ENCODE measurements at places on chromosomes 7 and 10. TPM values are rescaled to one million over a fixed set of nuclear protein-coding genes. Genes with fewer than 3 reads are reported as not detected.

DNA sequence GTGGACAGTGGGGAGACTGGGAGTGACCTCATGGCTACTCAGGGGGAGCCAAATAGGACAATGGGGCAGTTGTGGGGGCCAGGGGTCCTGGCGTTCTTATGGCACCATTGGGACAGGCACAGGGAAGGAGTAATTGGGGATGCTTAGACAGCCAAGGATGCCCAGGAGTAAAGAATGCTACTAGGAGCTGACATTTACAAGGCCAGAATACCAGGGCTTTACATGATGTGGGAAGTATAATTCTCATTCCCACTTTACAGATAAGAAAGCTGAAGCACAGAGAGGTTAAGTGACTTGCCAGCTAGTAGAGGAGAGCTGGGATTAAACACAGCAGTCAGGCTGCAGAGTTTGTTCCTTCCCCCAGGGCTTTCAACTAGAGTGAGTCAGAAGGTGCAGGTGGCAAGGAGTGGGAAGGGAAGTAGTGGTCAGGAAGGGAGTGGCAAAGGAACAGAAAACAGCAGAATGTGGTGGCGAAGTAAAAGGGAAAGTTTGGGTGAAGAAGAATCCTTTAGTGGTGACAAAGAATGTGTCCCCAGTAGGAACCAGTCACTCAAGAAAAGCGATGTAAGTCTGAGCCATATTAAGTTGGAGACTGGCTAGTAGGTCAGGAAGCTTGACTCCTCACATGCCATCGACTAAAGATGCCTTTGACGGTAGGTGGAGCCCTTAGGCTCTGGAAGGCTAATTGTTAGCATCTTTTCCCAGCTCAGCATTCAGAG, 32.8 kb downstream of the CPVL start:
- peaks cover 10% of the 10 kb centered on the region for H3K27me3 ChIP-seq
- H3K4me1 ChIP-seq, result no peaks in the 10 kb centered on the region
- peak overlapping the region; percentile 3 for H3K27ac ChIP-seq
- no peak for DNase-seq
- no peaks in the 10 kb centered on the region for H3K36me3 ChIP-seq

DNA sequence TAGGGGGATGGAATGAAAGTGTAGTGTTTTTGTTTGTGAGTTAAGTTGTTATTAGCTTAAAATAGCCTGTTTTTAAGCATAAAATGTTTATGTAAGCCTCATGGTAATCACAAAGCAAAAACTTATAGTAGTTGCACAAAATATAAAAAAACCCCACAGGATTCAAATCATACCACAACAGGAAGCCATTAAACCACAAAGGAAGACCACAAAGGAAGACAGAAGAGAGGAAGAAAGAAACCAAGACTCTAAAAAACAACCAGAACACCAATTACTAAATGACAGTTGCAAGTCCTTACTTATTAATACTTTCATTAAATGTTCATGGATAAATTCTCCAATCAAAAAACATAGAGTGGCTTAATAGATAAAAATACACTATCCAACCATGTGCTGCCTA, 63.6 kb downstream of the ANKRD7 start:
- peak; percentile 19 for DNase-seq
- peaks cover 18% of the 10 kb centered on the region for H3K4me1 ChIP-seq
- H3K27me3 ChIP-seq, result peaks cover 33% of the 10 kb centered on the region
- peaks cover 9% of the 10 kb centered on the region for H3K36me3 ChIP-seq

DNA sequence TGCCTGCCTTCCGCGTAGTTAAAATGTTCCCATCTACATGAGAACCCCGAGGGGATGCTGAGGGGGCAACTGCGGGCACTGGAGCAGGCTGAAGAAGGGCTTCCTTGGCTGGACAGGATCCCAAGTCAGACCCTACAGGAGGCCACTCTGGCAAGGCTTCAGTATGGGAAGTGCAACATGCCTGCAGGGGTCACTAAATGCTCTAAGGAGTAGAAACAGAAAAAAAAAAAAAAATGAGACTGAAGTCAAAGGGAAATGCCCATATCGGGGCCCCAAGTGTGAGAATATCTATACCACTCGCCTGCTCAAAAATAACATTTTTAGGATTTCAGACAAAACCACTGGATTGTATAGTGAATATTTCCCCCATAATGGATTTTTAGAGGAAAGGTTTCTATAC, 33.5 kb downstream of the FAM204A start:
- no peaks in the 10 kb centered on the region for H3K4me1 ChIP-seq
- no peaks in the 10 kb centered on the region for H3K27me3 ChIP-seq
- peaks cover 18% of the 10 kb centered on the region for H3K36me3 ChIP-seq
- no peak for DNase-seq
- H3K4me3 ChIP-seq, result no peak overlapping the region

- H3K27me3 ChIP-seq, result peaks cover 28% of the 10 kb centered on the region
- no peak overlapping the region for H3K4me3 ChIP-seq
- no peaks in the 10 kb centered on the region for H3K36me3 ChIP-seq
- H3K4me1 ChIP-seq, result peaks cover 6% of the 10 kb centered on the region
Observed at GRCh38 chr10:63720072-63720537, 198.9 kb downstream of the REEP3 start.

Gene EPHA1
- polyA plus RNA-seq, result not detected

GRCh38 chr7:156017916-156018700, 205.8 kb upstream of the SHH start:
- H3K4me3 ChIP-seq, result no peak overlapping the region
- no peaks in the 10 kb centered on the region for H3K27me3 ChIP-seq
- DNase-seq, result no peak
- H3K27ac ChIP-seq, result no peak overlapping the region
- H3K4me1 ChIP-seq, result peaks cover 5% of the 10 kb centered on the region
- no peaks in the 10 kb centered on the region for H3K36me3 ChIP-seq

Gene MMP21
- not detected for polyA plus RNA-seq

- H3K27me3 ChIP-seq, result peaks cover 5% of the 10 kb centered on the region
- H3K4me1 ChIP-seq, result no peaks in the 10 kb centered on the region
- DNase-seq, result no peak
- peaks cover 8% of the 10 kb centered on the region for H3K36me3 ChIP-seq
Observed at GRCh38 chr10:130389906-130390305, 253.7 kb downstream of the GLRX3 start.

Gene CARD11
- 15.2 TPM for polyA plus RNA-seq

Gene ZNF485
- polyA plus RNA-seq, result 8.3 TPM

Gene THSD7A
- not detected for polyA plus RNA-seq

Gene CYP2E1
- polyA plus RNA-seq, result not detected

Gene TDRD1
- not detected for polyA plus RNA-seq

DNA sequence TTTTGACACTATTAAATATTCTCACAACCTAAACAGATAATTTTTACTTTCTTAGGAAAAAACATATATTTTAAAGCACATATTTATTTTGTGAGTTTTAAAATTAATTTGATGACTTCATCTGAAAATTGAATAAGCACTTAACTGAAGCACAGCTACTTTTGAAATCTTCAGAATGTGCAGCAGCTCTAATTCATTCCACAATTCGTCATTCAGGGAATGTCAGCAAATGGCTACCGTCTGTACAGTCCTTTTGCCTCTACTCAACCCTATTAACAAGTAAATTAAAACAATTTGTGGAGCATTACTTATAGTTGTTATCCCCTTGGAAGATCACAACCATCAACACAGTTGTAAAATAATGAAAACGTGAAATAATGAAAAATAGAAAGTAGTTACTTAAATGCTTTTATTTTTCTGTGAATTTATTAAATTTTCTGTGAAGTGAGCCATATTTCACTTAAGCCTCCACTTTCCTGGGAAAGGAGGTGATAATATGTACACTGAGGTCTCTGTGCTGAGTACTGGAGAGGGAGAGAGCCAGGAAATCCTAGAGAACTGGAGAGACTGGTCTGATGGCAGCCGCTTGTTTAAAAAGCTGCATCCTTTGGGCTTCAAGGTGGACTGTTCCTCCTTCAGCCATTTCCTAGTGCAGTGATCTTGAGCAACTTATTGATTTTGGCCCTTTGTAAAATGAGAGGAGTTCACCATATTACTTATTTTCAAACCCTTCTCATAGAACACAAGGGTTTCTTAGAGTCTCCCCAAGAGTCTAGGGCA, 70.6 kb downstream of the REEP3 start:
- no peaks in the 10 kb centered on the region for H3K4me1 ChIP-seq
- no peak overlapping the region for H3K4me3 ChIP-seq

DNA sequence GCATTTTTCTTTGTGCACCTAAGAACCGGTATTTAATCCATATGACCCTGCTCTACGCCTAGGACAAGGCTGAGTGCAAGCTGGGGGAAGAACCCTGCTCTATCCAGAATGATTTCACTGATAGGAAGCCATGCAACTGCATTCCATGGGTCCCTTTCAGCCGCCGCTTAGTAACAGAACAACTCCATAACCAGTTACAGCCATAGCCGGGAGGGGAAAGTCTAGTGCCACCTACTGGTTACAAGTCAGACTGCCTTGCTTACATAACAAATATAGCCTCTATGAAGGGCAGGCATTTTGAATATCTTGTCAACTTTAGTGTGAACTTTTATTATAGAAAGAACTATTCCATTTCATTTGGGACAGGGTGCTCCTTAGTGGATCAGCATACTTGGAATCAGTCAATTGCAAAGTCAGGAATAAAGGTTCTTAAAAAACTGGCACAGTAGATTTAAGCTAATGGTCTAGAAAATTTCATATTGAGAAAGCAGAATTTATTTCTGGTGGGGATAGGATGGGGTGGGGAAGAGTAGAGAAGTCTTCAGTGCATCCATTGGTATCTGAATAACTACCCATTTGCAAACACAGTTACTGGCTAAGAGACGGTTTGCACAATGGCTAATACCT, 521.7 kb downstream of the ADRA2A start:
- peak; percentile 26 for DNase-seq
- no peaks in the 10 kb centered on the region for H3K4me1 ChIP-seq
- no peaks in the 10 kb centered on the region for H3K36me3 ChIP-seq

DNA sequence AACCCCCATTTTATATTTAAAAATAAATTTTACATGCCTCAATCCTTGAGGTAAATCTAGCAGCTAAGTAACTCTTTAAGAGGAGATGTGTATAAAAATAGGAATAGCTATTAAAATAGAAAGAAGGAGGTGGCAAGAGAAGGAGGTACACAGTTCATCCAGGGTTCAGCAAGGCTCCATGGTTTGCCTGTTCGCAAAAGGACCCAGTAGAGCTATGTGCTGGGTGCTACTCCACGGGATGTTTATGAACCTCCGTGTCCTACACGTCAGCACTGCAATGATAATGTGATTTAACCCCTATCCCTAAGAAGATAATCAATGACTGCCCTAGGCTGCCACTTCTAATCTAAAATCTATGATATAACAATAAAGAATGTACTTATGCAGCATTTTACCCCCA, 926 bp upstream of the DENND11 start:
- H3K27ac ChIP-seq, result peak overlapping the region; percentile 94
- no peaks in the 10 kb centered on the region for H3K36me3 ChIP-seq
- H3K4me3 ChIP-seq, result peak overlapping the region; percentile 92
- H3K27me3 ChIP-seq, result no peaks in the 10 kb centered on the region
- H3K4me1 ChIP-seq, result peaks cover 38% of the 10 kb centered on the region
- DNase-seq, result no peak

Gene NUDT13
- polyA plus RNA-seq, result 1.5 TPM

- H3K27me3 ChIP-seq, result peaks cover 21% of the 10 kb centered on the region
- no peak overlapping the region for H3K27ac ChIP-seq
- H3K36me3 ChIP-seq, result no peaks in the 10 kb centered on the region
- no peak overlapping the region for H3K4me3 ChIP-seq
- H3K4me1 ChIP-seq, result no peaks in the 10 kb centered on the region
Observed at GRCh38 chr7:1721047-1721690, 51.1 kb downstream of the ELFN1 start.

DNA sequence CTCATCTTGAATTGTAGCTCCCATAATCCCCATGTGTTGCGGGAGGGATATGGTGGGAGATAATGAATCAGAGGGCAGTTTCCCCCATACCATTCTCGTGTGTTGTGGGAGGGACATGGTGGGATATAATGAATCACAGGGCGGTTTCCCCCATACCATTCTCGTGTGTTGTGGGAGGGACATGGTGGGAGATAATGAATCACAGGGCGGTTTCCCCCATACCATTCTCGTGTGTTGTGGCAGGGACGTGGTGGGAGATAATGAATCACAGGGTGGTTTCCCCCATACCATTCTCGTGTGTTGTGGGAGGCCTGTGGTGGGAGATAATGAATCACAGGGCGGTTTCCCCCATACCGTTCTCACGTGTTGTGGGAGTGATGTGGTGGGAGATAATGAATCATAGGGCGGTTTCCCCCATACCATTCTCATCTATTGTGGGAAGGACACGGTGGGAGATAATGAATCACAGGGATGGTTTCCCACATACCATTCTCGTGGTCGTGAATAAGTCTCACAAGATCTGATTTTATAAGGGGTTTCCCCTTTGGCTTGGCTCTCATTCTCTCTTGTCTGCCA, 271.0 kb downstream of the MAD1L1 start:
- H3K27ac ChIP-seq, result peak overlapping the region; percentile 86
- peaks cover 1% of the 10 kb centered on the region for H3K4me1 ChIP-seq
- no peaks in the 10 kb centered on the region for H3K27me3 ChIP-seq
- DNase-seq, result no peak
- no peak overlapping the region for H3K4me3 ChIP-seq
- peaks cover 37% of the 10 kb centered on the region for H3K36me3 ChIP-seq

Gene CPEB3
- 2.4 TPM for polyA plus RNA-seq

Gene RARRES2
- polyA plus RNA-seq, result not detected

- H3K27ac ChIP-seq, result peak overlapping the region; percentile 69
- H3K4me3 ChIP-seq, result no peak overlapping the region
- no peaks in the 10 kb centered on the region for H3K27me3 ChIP-seq
- H3K4me1 ChIP-seq, result no peaks in the 10 kb centered on the region
- H3K36me3 ChIP-seq, result no peaks in the 10 kb centered on the region
- DNase-seq, result no peak
Observed at GRCh38 chr10:971613-972012, 16.6 kb upstream of the GTPBP4 start.

Gene CDC14C
- not detected for polyA plus RNA-seq

DNA sequence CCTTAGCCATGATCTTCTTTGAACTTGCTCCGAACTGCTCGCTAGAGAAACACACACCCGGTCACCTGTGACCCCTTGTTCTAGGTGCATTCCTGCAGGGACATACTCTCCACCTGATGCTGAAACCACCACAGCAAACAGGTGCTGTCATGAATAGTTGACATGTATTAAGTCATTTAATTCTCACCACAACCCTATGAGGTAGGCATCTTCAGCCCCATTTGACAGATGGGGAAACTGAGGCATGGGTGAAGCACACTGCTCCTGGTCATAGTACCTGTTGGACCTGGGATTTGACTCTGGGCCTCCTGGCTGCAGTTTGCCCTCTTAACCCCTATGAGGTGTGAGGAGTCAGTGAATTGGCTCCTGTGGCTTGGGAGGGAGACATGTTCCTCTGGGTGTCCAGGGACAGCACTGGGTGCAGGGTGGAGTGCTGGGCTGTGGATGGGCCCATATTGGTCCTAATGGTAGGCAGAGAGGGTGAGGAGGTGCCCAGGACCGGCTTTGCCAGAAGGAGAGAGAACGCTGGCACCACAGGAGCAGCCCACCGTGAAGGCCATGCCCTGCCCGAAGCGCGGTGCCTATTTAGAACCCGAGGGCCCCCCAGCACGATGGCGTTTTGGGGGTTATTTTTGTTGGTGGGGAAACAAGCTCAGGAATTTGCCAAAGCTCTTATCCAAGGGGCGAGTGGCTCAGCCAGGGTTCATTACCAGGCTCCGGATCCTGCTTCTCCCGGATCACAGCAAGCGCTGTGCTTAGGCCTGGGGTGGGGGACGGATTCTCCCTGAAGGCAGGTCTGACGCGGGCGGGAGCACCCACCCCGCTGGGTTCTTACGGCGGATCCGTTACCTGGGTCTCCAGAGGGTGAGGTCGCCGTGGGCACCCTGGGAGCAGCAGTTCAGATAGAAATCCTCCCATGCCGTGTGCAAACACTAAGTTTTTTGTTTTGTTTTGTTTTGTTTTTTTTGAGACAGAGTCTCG, 52.3 kb downstream of the GLRX3 start:
- DNase-seq, result no peak
- H3K27me3 ChIP-seq, result no peaks in the 10 kb centered on the region
- peaks cover 10% of the 10 kb centered on the region for H3K4me1 ChIP-seq
- no peaks in the 10 kb centered on the region for H3K36me3 ChIP-seq

Measured in naive B cell (primary cell).